ENCODE measurements at places on chromosomes 12 and 14.

GRCh38 chr12:127393465-127393864 is 873.5 kb upstream of the TMEM132C start:
- DNase-seq = no peak

- DNase-seq = no peak
Measured at GRCh38 chr14:59918824-59919569, 947 bp upstream of the LRRC9 start.

DNA sequence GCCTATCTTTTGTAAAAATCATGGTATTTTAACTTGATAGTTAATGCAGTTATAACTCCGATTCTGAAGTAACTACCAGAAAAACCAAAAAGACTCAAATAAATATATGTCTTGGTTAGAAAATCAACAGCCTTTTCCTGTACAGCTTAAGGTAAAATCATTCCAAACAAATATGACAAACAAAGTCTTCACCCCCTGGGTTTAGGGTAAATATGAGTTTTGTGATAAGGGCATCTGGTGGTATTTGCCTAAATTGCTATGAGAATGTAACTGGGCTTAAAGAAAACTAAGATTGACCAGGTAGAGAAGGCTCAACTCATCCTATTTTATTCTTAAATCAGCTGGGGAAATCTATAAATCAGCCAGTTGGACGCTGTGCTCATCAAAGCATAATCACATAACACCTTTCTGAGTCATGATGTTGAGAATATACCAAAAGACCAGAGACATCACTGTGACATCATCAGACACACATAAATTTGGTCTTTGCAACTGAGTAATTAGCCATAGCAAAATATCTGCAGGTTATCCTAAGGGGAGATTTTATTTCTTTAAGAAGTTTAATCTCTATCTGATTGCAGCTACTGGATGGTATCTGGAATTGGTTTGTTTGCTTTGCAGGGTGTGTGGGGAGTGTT is 133.9 kb downstream of the STXBP6 start:
- no peak for DNase-seq

DNA sequence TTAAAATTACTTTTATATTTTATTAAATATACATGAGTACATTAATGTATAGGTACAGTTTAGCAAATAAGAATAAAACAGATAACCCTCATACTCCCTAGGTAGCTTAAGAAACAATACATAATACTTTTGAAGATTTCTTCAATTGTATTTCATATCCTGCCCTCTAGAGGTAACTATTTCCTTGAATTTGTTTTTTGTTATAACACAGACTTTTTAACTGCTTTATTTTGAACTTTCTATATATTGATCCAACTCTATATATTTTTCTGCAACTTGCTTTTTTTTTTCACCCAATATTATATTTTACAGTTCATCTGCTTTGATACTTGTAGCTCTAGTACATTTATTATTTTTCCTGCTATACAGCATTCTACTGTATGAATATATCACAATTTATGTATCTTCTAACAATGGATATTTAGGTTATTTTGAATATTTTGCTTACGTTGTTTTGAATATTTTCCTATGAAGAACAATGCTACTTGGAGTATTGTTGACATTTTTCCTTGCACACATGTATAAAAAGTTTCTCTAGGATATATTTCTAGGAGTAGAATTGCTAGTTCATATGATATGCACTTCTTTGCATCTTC is 72.8 kb upstream of the ABCD2 start:
- no peak for DNase-seq

- no peak for DNase-seq
Measured at GRCh38 chr14:103562179-103562428, 353 bp downstream of the BAG5 start.

- DNase-seq = peak; percentile 56
Measured at GRCh38 chr12:93502802-93503623, 35.7 kb downstream of the MRPL42 start.

DNA sequence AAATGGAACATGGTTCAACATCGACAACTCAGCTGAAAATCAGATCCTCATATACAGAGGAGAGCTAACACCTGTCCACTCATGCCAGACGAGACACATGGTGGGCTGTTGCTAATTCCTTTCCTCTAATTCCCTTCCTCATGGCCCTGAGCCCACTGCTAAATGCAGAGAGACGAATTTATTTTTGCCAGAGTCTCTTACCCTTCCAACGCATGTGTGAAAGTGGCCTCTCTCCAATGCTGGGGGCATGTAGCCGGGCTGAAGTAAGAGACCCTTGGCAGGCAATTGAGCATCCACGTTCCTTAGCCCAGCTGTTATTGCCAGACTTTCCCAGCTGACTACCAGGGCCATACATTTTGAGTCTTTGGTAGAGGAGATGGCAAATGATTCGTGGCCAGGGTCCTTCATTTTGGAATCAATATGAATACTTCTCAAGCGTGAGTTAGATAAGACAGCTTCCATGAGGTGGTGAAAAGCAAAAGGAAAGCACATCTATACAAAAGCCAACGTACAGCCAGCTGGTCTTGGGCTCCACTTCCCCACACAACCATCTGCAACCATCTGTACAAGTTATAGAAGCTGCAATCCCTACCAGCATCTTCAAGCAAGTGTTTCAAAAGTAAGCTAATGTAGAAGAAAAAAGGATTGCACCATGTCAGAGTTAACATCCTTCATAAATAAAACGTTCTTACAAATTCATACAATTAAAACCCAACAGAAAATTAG is 28.6 kb downstream of the CORO1C start:
- no peak for DNase-seq

Measured in T-helper 9 cell (primary cell).